ENCODE measurements at places on chromosomes 7 and 10.

DNA sequence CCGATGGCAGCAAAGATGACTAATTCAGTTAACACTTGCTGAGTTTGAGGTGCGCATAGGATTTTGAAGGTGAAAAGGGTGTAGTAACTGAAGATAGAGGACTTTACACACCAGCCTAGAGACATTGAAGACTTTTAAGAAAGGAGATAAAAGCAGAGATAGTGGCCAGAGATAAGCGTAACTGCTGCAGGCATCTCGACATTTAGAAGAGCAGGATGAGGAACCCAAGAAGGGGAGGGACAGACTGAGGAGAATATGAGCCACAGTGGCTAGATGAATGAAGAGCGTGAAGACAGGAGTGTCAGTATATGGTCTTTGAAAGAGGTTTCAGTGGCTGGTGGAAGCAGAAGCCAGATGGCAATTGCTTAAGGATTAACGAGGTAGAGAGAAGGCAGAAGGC, 71.6 kb downstream of the CELF2 start:
- no peak for DNase-seq

GRCh38 chr10:78602201-78602932, 466.4 kb upstream of the ZMIZ1 start:
- peak; percentile 22 for DNase-seq

- DNase-seq: no peak
These were observed 77.5 kb upstream of the STEAP1B start for GRCh38 chr7:22577470-22578001.

DNA sequence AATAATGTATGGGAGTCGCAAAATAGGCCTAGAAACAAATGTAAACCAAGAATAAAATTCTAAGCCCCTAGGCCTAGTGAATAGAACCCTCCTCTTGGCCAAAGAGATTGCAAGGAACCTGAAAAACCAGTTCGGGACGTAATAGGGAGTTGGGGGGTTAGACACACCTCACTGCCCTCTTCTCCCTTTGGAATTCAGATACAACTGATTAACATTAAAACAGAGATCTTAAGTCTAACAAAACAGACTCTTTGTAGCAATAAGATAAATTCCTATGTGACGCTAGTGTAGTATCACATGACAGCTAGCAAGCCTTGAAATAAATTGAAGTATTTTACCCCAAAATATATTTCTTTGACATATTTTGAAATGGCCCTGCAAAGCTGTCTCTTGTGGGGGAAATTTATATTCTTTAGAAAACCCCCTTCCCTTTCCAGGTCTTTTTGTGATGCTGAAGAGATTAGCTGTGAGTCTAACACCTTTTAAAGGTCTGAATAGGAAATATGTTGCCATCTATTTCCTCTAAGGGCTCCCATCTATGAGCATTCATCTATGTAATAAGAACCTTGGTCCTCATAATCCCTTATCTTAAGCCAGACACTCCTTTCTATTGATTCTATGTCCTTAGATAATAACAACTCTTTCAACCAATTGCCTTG, 623.4 kb upstream of the NRG3 start:
- no peak for DNase-seq

DNA sequence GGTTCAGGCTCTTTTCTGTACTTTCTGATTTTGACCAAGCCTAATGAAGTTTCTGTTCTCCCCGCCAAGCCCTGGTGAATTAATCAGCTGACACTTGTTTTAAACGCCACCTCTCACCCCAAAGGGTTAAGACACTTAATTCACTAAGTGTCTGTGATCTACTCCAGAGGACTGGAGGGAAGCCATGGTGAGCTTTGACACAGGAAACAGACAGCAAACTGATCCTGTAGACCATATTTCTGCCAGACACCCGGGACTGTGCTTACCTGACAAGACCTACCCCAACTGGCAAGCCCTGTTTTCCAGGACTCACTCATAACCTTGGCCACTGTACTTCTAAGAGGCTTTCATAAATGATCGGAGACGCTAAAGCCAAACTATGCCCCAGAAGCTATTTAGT, 126.0 kb downstream of the STRA8 start:
- no peak for DNase-seq

DNA sequence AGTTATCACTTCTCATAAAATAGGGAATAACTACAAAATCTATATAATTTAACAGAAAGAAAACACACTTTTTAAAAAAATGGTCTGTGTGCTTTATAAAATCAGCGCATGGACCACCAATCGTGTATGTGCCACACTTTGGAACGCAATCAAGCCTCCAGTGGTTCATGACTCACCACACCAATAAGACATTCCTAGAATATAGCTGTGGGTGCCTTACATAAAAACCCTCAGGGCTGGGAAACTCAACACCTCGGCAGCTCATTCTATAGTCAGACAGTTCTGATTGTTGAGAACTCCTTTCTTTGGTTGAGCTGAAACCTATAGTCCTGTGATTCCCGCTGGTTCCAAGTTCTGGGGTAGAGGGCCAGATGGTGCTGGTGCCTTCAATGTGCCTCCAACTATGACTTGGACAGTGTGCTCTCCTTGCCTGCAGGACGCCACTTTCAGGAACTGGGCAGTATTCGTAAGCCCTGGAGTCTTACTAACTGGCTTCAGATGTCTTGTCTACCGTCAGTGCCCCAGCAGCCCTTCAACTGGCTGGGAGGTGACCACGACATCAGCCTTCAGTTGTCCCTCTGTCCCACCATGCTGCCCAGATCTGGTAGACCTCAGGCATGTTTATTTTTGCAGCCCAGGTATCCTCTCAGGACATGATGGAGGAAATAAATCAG, 135.7 kb upstream of the GDF10 start:
- no peak for DNase-seq

- no peak for DNase-seq
These were observed 355.9 kb downstream of the SFMBT2 start for GRCh38 chr10:7054915-7055314.

- DNase-seq: no peak
These were observed 17.9 kb upstream of the GDF10 start for GRCh38 chr10:47282005-47282656.

DNA sequence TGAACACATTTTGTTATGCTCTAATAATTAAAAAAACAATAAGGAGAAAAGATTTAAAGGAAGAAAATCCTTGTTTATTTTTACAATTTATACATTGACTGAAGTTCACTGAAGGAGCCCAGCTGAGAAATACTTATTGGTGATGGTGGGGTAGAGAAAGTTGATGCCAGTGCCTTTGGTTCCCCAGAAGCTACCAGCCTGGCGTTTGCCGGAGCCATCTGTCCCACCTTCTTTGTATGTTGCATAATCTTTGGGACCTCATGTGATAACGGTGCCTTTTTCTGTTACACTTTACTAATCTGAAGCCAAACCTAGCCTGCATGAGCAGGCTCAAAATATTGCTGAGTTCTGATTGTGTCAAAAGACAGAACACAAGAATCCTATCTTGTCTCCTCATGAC, 22.7 kb downstream of the ZNF365 start:
- no peak for DNase-seq

- DNase-seq: no peak
These were observed 151.4 kb downstream of the PTPN20 start for GRCh38 chr10:47062441-47063200.

DNA sequence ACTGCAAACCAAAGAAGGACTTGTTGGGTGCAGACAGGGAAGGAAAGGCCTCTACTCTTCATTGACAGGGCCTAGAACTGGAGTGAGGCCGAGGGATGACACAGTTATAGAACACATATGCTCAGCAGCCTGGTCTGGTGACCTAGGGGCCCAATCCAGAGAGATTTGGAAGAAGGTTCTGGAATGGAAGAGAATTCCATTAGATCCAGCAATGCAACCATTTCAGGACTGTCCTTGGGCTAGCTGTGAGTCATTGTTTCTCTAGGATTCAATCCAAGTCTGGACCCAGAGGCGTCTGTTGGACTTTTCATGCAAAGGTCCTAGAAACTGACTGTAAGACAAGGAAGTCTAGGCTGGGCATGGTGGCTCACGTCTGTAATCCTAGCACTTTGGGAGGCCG, 59.2 kb downstream of the WIPF3 start:
- no peak for DNase-seq

GRCh38 chr7:85469446-85470010, 282.7 kb upstream of the SEMA3D start:
- DNase-seq: no peak

GRCh38 chr7:150756858-150757257, 19.6 kb downstream of the GIMAP5 start:
- DNase-seq: no peak

DNA sequence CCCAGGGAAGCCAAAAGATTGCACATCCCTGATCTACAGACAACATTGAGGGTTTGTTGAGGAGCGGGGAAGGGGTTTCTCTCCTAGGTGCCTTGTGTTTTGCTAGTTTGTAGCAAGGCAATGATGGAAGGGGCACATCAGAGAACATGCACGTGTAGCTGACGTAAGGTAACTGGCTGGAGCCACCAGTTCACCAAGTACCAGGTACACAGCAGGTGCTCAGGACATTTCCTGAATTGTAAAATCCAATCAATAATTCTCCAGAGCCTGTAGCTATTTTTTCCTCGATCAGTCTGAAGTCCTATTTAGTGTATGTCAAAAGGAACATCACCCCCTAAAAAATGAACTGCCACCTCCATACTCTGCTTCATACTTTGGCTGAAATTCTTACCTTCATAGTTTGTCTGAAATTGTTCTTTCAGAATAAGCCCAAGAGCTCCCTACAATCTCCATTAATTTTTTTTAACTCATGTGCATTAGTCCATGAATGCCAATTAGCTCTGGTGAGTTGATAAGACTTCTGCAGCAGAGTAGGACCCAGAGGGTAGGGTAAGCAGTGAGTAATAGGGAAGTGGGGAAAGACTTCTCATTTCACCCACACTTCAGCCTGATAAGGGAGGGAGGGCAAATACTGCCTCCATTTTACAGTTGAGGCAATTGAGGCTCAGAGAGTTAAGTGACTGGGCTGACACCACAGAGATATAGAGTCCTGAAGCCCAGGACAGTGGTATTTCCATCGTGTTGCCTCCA, 36.0 kb upstream of the SLC26A3 start:
- DNase-seq: no peak

DNA sequence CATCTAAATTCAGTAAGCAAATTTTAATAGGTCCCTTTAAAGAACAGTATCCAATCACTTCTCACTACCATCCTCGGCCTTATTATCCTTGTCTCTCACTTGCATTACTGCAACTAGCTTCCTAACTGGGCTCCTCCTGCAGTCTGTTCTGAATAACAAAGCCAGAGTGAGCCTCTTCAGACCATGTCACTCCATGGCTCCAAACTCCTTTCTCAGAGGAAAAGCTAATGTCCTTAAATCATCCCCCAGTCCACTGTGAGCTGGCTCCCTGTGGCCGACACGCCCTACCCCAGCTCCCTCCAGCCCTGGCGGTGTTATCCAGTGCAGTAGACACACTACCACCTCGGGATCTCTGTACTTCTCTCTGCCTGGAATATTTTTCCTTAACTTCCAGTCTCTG, 80.0 kb downstream of the EPC1 start:
- DNase-seq: no peak

DNA sequence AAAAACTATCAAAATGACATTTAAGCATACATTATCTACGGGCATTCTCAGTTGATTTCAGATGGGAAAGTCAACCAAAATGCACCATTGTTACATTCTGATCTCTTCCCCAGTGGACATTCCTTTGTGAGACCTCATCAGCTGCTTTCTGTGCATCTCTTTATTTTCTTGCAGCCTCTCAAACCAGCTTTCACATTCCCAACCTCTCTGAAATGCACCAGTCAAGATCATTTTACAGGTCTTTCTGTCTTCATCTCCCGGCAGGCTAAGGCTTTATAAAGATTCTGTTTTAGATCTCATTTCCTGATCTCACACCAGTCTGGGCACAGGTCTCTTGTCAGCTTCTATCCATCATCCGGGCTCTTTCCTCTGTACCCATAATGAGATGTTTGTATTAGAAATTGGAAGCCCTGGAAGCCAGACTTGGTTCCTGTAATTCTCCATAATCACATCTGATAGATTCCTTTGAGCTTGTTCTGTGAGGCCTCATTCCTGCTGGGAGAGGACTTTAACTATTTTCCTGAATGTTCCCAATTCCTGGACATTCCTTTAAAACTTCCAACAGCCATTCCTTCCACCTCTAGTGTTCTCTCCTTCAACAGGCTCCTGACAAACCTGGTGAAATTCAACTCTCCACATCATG, 44.3 kb upstream of the ARL4A start:
- no peak for DNase-seq

DNA sequence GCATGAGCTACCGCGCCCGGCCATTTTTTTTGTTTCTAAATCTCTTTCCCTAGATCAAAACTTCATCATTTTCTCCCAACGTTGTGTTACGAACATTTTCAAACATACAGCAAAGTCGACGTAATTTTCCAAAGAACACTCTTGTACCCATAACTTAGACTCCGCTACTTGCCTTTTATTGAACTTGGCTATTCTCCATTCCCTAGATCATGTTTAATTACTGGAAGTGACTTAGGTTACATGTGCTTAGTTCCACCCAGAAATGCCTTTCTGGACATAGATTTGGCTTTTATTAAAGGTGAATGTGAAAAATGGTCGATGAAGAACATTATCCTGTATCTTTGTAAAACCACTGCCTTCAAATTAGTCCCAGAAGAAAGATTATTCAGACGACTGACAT, 25.4 kb downstream of the DYNC2I1 start:
- DNase-seq: no peak

DNA sequence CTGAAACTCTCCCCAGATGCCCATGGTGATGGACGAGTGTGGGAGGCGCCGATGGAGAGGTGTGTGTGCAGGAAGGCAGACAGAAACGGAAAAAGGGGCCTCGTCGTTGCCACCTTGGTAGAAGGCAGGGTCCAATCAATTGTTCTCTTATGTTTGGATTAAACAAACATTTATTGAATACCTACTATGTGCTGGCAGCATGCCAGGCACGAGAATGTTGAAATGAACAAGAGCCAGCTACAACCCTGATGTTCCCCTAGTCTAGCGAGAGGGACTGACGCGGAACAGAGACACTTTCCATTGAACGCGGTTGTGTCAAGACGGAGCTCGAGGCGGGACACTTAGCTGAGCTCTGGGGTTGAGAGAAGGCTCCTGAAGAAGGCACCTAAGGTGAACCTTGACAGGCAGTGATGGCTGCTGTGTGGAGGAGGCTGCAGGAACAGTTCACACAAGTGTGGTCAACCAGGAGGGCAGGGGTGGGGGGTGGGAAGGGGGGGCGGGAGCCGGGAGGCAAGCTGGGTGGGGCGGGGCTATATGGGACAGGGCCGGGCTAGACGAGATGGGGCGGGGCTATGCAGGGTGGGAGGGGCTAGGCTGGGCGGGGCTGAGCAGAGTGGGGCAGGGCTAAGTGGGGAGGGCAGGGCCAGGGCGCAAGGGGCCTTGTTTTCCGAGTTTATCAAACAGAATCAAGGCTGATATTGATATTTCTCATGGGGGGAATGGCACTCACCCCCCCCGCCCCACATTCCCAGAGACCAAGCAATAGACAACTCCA, 181.0 kb downstream of the GATA3 start:
- DNase-seq: no peak

- no peak for DNase-seq
These were observed 4.0 kb upstream of the CROT start for GRCh38 chr7:87341441-87341840.

GRCh38 chr7:71096351-71096750, 35.6 kb upstream of the GALNT17 start:
- no peak for DNase-seq

- no peak for DNase-seq
These were observed 4.6 kb downstream of the KCNIP2 start for GRCh38 chr10:101839002-101839401.

- no peak for DNase-seq
These were observed 5.4 kb upstream of the TNS3 start for GRCh38 chr7:47587351-47587750.

GRCh38 chr7:99949645-99950228, 20.3 kb upstream of the GJC3 start:
- no peak for DNase-seq
